Natural killer cell treated with Interleukin-12 subunit alpha and Interleukin-12 subunit beta and Interleukin-15 and Interleukin-18, amount 100 ng/mL, for 72 hours (primary cell): ENCODE measurements at places on chromosomes 1 and 21. TPM values are rescaled to one million over a fixed set of nuclear protein-coding genes. Genes with fewer than 3 reads are reported as not detected.
A peak's percentile ranks its signal among the peaks of the same experiment; 100 is the strongest.

GRCh38 chr1:92882819-92883218 lies 51.0 kb downstream of the RPL5 start:
- DNase-seq = peak; percentile 73

DNA sequence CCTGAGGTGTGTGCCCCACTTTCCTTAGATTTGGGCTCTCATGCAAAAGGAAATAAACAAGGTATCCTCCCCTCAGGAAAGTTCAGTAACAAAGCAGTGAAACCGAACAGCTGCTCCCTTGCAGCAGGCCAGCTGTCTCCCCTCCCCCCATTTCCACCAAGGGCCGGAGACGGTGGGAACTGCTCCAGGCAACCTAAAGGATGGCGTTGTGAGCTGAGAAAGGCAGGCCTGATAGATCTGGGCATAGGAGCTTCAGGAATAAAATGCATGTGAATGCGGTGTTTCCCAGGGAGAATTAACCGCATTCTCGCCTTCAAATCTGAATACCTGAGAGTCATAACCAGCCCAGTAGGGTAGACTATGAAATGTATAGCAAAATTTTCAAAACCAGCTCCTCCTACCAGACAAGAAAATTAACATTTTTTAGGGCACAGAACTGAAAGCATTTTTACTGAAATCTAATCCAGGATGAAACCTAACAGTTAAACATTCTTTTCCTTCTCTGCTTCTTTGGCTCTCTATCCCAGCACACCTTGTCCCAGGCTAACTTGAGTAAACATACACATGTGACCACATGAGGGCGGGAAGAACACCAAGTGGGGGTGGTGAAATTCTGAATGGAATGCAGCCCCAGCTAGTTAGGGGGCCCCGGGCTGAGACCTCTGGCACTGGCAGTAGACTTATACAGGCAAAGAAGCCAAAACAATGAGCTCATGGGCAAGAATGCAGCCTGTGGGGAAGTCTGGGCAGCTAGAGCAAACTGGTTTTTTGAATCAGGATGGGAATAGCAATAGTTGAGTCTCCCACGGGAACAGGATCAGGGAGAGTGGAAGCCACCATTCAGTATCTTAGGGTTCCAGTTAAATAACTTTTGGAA lies 11.5 kb downstream of the MCL1 start:
- DNase-seq = peak; percentile 70

DNA sequence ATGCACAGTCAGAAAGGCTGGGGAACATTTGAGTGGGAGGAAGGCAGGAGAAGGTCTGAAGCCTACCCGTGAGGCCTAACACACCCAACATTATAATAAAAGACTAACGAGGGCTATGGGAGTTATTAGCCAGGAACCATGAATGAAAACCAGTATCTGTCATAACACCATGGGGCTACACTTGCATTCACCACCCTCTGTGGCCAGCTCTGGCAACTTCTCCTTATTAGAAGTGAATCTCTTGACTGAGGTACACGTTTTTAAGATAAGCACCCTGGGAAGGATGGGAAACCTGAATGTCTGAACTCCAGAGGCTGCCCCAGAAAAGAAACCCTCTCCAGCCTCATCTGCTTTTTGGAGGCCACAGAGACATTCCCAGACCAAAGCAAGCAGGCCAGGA lies 204.3 kb upstream of the RAB4A start:
- no peak for DNase-seq

DNA sequence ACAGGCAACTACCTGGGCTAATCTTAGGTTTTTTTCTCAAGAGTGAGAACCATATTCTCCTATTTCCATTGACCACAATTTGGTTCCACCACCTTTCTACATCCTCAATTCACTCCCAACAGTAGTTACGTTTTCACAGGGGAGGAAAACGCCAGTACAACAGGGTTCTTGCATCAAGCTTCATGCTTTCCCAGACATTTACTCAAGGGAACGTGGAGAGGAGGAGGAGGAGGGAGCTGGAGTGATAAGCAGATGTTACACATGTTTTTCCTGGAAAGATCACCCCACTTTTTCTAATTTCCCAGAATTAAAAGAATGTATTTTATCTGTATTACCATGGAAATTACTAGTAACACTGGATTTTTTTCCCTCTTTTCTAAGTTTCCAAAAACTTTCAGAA lies 58.3 kb downstream of the RGS5 start:
- no peak for DNase-seq

The NECTIN4 gene
- total RNA-seq = not detected
